Suprapubic skin (tissue), 4 donors: ENCODE measurements at places on chromosomes 6 and 20. TPM values are rescaled to one million over a fixed set of nuclear protein-coding genes. Genes with fewer than 3 reads are reported as not detected.

- no peak overlapping the region for H3K27ac ChIP-seq
- H3K36me3 ChIP-seq = no peaks in the 10 kb centered on the region
- H3K4me1 ChIP-seq = no peaks in the 10 kb centered on the region
- no peak for DNase-seq
- H3K27me3 ChIP-seq = no peaks in the 10 kb centered on the region
Observed at GRCh38 chr6:156557251-156557910, 219.8 kb upstream of the ARID1B start.

- H3K4me3 ChIP-seq = peak within 1 kb of the TSS; percentile 36
- no peak within 1 kb of the TSS for H3K27ac ChIP-seq
- peaks cover 10% of the 10 kb centered on the region for H3K4me1 ChIP-seq
- H3K36me3 ChIP-seq = no peaks in the 10 kb centered on the region
- DNase-seq = no peak
Observed at GRCh38 chr20:31967830-31968249, at the start of gene XKR7. XKR7 (plus strand) TSS chr20:31968151; CDS start chr20:31968176, 25 bp downstream.

DNA sequence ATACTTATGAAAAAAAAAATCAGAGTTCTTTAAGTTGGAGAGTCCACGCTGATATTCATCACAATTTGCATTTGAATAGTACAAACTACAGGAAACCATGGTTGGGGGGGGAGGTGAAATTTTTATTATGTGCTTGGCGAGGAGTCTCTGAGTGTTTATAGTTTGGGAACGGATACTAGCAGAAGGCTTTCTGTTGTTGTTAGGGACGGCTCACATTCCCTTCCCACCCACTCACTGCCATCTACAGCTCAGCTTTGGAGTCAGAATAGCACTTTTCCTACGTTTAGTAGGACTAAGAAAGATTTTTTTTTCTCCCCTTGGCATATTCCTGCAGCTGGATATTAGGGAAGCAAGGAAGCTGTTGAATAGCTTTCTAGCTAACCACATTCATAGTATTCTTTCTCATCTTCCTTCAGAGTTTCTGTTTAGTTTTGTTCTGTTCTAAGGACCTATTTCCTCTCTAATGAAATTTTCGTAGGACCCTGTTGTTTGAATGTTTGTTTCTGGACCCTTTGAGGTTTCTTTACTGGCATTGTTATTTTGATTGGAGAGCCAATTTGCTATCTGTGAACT is 235.1 kb upstream of the ZNF217 start:
- peaks cover 41% of the 10 kb centered on the region for H3K4me1 ChIP-seq

GRCh38 chr6:45822873-45823272 is 192.8 kb downstream of the CLIC5 start:
- no peaks in the 10 kb centered on the region for H3K4me1 ChIP-seq
- H3K27ac ChIP-seq = no peak overlapping the region
- H3K36me3 ChIP-seq = no peaks in the 10 kb centered on the region
- H3K27me3 ChIP-seq = no peaks in the 10 kb centered on the region
- no peak overlapping the region for H3K4me3 ChIP-seq

DNA sequence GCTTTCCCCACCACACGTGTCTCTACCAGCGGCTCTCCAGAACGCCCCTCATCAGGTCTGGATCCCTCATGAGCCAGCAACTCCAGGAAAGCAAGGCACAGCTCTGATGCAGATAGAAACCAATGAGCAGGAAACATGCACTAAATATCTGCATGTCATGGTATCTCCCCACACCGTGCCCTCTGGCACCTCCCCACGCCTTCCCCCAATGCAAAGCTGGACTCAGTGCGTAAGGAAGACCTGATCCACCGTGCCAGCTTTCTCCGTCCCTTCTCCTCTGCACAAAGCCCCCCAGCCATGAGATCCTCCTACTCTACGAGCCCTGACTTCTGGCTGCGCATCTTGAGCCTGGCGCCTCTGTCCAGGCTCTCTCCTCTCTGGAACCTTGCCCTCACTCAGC is 9.4 kb downstream of the PDE10A start:
- H3K4me3 ChIP-seq = no peak overlapping the region
- H3K4me1 ChIP-seq = no peaks in the 10 kb centered on the region
- H3K36me3 ChIP-seq = no peaks in the 10 kb centered on the region
- H3K27ac ChIP-seq = no peak overlapping the region
- no peak for DNase-seq

Gene FOXQ1
- total RNA-seq = 78.0 TPM

Gene NNAT
- total RNA-seq = 7.8 TPM

Gene PRDM13
- total RNA-seq = not detected

Gene ANGPT4
- 0.56 TPM for total RNA-seq

Gene C20orf141
- total RNA-seq = not detected
